Activated naive CD4-positive, alpha-beta T cell treated with anti-CD3 and anti-CD28 coated beads, Interleukin-2, amount 10 ng/mL, durations not matched to agents 5 hours and 36 hours (primary cell): ENCODE measurements at places on chromosomes 16 and 17. TPM values are rescaled to one million over a fixed set of nuclear protein-coding genes. Genes with fewer than 3 reads are reported as not detected.

Gene DOC2B
- total RNA-seq: not detected

Gene NTHL1
- 21.8 TPM for total RNA-seq

Gene TGFB1I1
- 0.48 TPM for total RNA-seq

Gene USH1G
- total RNA-seq: not detected

Gene SLC13A2
- total RNA-seq: not detected

Gene CMTM2
- 0.45 TPM for total RNA-seq

Gene CHD9NB
- total RNA-seq: not detected

Gene NGFR
- not detected for total RNA-seq

Gene ABCC12
- not detected for total RNA-seq
